IPS-NIHi11 (cell line): ENCODE measurements at places on chromosomes 11 and 22.

GRCh38 chr11:2585566-2586086 lies 114.2 kb downstream of the KCNQ1OT1 start:
- DNase-seq = no peak

DNA sequence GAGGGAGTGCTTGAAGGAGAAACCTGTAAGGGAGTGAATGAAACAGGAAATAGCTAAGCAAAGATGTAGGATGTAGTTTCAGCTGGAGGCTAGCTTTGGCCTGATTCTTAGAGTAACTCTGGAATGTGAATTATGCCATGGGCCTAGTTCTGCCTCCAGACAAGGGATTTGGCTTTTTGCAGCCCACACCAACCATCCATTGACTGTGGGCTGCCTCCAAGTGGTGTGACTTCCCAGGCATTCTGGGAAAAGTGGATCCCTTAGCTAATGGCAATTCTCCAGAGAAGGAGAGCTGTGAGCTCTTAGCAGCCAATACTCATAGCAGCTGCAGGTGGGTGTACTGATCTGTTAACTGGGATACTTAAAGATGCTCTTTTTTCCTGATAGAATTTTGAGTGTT lies 2.0 kb upstream of the OR9I1 start:
- no peak for DNase-seq

- DNase-seq = no peak
These were observed 90.9 kb downstream of the PDHX start for GRCh38 chr11:35007277-35007676.

GRCh38 chr22:20012741-20013331 lies 3.8 kb downstream of the ARVCF start:
- no peak for DNase-seq

DNA sequence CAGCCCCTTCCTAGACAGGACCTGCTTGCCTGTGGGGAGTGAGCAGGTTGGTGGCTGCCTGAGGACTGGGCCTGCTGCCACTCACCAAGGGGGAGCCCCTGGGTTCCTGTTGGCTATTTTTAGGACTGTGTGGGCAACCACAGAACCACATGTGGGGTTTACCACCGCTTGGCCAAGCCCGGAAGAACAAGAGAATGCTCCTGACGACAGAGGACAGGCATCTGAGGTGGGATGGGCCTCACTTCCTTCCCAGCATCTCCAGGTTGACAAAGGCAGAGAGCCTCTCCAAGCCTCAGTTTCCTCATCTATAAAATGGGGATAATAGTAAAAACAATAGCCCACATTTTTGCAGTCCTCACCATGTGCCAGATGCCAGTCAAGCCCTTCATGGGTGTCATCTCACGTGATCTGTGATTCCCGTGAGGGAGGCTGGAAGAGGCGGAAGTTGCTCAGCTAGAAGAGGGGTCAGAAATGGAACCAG lies 43.6 kb downstream of the LRRC32 start:
- DNase-seq = no peak

GRCh38 chr11:44598831-44599230 lies 33.4 kb downstream of the CD82 start:
- DNase-seq = no peak

- no peak for DNase-seq
These were observed 7.4 kb downstream of the CD82 start for GRCh38 chr11:44572884-44573283.

GRCh38 chr11:61728066-61728939 lies 24.1 kb upstream of the MYRF start:
- peak; percentile 43 for DNase-seq

- no peak for DNase-seq
These were observed 22.8 kb upstream of the TRIM21 start for GRCh38 chr11:4416306-4416705.
